ENCODE measurements at places on chromosomes 5 and 9.
A peak's percentile ranks its signal among the peaks of the same experiment; 100 is the strongest.

DNA sequence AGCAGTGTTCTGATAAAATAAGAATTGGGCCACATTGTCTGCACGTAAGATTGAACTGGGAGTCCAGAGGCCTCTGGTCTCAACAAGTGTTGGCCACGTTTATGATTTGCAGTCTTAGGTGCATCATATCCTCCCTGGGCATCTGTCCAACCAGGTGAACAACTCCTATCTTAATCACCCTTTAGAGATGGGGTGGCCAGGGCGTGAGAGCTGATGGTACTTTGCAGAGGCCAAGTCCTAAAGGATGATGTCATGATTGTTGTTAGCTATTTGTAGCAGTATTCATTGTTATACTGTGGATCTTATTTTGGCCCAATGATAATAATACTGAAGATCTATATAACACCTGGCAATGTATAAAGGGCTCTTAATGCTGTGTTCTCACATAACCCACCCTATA, 73.2 kb upstream of the RARS1 start:
- H3K4me1 ChIP-seq, result peaks cover 22% of the 10 kb centered on the region
- H3K36me3 ChIP-seq, result no peaks in the 10 kb centered on the region
- H3K27ac ChIP-seq, result no peak overlapping the region
- no peak for DNase-seq
- no peak overlapping the region for H3K4me3 ChIP-seq

DNA sequence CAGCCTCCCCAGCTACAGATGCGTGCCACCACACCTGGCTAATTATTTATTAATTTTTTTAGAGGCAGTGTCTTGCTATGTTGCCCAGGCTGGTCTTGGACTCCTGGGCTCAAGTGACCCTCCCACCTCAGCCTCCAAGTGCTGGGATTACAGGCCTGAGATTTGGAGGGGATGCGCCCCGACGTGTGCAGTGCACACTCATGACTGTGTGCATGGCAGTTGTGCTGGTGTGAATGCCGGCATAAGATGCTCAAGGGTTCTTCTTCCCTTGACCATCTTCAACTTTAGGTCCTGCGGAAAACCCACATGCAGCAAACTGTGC, 3.5 kb upstream of the SLC34A1 start:
- H3K4me1 ChIP-seq, result peaks cover 77% of the 10 kb centered on the region

DNA sequence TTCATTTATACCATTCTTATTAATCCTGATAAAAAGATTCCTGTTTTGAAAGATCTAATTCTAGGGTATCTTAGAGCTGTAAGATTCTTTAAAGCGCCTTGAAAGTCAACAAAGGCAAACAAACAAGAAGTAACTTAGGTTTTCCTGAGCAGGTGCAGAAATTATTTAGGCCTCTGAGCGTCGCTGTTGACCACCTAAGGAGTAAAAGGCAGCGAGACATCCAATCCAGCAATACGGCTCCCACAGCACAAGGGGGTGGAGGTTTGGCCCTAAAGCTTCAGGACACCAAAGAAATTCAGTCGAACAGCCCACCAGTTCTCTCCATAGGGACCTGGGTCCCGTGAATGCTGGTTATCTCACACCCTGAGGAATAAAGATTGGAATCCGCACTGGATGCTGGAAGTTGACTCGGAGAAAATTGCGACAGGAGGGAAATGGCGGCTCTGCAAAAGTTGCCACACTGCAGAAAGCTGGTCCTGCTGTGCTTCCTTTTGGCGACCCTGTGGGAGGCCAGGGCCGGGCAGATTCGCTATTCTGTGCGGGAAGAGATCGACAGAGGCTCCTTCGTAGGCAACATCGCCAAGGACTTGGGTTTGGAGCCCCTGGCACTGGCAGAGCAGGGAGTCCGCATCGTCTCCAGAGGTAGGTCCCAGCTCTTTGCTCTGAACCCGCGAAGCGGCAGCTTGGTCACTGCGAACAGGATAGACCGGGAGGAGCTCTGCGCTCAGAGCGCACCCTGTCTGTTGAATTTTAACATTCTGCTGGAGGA, at the start of gene PCDHGA2:
Gene PCDHGA2 (plus strand): TSS at position 223 of the 769 bp plus-strand sequence.
- no peak for DNase-seq
- H3K27me3 ChIP-seq, result peaks cover 66% of the 10 kb centered on the region
- H3K27ac ChIP-seq, result no peak within 1 kb of the TSS
- H3K4me3 ChIP-seq, result no peak within 1 kb of the TSS

- peaks cover 12% of the 10 kb centered on the region for H3K27me3 ChIP-seq
- no peak for DNase-seq
- no peaks in the 10 kb centered on the region for H3K36me3 ChIP-seq
- H3K4me1 ChIP-seq, result no peaks in the 10 kb centered on the region
- no peak overlapping the region for H3K4me3 ChIP-seq
- no peak overlapping the region for H3K27ac ChIP-seq
Observed at GRCh38 chr5:169063316-169063953, 237.5 kb downstream of the SLIT3 start.

DNA sequence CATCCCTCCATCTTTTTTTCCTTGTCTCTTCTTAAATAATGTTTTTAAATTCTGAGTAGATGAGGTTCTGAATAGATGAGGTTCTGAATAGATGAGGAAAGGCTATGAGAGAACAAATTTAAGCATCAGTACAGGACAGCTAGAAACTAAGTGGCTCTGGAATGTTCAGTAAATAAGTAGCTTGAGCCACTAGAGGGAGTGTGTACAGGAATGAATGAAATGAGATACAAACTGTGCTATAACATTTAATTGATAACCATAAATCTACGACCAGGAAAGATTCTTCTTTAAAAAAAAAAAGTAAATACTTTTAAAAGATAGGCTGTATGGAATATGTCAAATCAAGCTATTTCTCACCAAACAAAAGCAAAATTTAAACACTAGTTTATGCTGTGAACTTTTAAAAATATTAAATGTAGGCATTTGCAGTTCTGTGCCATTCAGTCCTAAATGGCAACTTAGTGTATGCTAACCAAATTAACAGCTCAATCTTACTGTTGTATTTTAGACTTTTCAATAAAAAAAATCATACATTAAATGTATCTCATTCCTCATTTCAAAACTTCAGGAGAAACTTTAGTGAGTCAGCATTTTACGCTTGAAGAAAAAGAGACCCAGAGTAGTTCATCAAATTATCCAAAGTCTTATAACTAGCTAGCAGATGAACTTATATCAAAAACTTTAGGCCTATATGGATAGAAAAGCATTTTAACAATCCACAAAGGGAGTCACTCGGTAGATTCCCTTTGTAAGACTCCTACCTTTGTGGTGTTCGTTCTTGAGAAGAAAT, 70.4 kb upstream of the SNX2 start:
- no peaks in the 10 kb centered on the region for H3K27me3 ChIP-seq
- H3K4me1 ChIP-seq, result no peaks in the 10 kb centered on the region
- no peaks in the 10 kb centered on the region for H3K36me3 ChIP-seq
- H3K4me3 ChIP-seq, result no peak overlapping the region
- no peak for DNase-seq

GRCh38 chr9:75903785-75904360, 13.4 kb downstream of the PCSK5 start:
- no peaks in the 10 kb centered on the region for H3K27me3 ChIP-seq
- no peaks in the 10 kb centered on the region for H3K4me1 ChIP-seq
- no peaks in the 10 kb centered on the region for H3K36me3 ChIP-seq
- H3K27ac ChIP-seq, result no peak overlapping the region
- DNase-seq, result no peak

DNA sequence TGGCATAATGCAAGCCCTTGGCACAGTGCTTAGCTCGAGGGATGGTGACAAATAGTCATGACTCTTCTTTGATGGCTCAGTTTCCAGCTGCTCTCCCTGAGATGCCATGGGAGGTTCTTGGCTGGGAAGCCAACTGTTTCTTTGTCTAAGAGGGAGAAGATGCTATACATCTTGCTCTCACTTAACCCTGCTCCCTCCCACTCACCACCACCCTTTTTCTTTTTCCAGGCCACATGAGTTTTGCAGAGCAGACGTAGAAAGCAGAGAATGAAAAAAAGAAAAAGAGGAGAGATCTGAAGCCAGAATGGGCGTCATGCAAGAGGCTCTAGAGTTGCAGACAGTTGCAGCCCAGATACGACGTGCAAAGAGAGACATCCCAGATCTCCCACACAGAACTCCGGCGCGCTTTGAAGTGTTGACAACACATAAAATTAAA, 160.5 kb downstream of the FGF18 start:
- no peak overlapping the region for H3K4me3 ChIP-seq
- H3K36me3 ChIP-seq, result no peaks in the 10 kb centered on the region

- H3K36me3 ChIP-seq, result no peaks in the 10 kb centered on the region
Observed at GRCh38 chr5:79793722-79794121, 104.1 kb downstream of the CMYA5 start.

DNA sequence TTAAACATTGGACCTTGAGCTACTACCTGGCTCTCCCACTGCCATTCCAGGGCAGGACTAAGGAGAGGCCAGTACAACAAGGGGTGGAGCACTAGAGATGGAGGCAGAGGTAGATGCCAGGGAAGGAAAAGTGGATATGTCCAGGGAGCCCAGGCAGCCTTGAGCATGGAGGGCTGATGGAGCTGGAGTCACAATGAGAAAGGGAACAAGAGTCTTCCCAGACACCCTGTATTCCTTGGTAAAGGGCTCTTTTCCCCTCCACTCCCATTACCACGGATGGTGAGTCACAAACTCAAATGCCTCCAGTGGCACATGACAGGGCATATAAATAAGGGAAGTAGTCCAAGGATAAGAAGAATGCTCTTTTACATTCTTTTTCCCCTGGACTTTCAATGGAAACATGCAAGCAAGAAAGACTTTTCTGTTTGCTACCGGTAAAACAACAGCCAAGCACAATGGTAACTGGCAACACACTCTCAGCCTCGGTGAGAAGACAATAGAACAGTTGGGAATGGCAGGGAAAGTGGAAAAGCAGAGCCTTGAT, 16.7 kb downstream of the ERAP1 start:
- DNase-seq, result no peak
- H3K36me3 ChIP-seq, result peaks cover 97% of the 10 kb centered on the region
- H3K4me1 ChIP-seq, result peaks cover 12% of the 10 kb centered on the region
- no peak overlapping the region for H3K4me3 ChIP-seq
- no peak overlapping the region for H3K27ac ChIP-seq
- H3K27me3 ChIP-seq, result no peaks in the 10 kb centered on the region

DNA sequence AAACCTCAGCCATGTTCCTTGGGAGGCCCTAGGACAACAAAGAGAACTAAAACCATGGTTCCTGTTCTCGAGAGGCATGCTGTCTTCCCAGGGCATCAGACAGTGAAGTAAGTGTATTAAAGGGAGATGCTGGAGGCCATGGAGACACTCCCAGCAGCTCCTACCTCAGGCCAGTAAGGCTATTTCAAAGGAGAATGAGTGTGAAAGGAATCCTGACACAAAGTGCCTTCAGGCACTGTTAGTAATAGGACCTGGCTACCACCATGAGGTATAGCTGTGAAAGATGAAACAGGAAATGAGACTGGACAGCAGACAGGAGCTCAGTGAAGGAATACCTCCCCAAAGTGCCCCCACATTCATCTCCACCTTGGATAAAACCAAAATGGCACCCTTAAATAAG, 71.0 kb downstream of the FANCC start:
- no peak for DNase-seq
- no peak overlapping the region for H3K4me3 ChIP-seq
- H3K36me3 ChIP-seq, result no peaks in the 10 kb centered on the region
- H3K27ac ChIP-seq, result no peak overlapping the region

- DNase-seq, result no peak
- no peak overlapping the region for H3K4me3 ChIP-seq
- no peaks in the 10 kb centered on the region for H3K36me3 ChIP-seq
- H3K27me3 ChIP-seq, result peaks cover 2% of the 10 kb centered on the region
- H3K4me1 ChIP-seq, result peaks cover 26% of the 10 kb centered on the region
- H3K27ac ChIP-seq, result no peak overlapping the region
Observed at GRCh38 chr9:136329211-136329627, 1.9 kb downstream of the GPSM1 start.

- no peaks in the 10 kb centered on the region for H3K27me3 ChIP-seq
- H3K4me3 ChIP-seq, result no peak overlapping the region
- DNase-seq, result no peak
- peaks cover 11% of the 10 kb centered on the region for H3K4me1 ChIP-seq
Observed at GRCh38 chr9:130992682-130993032, 16.3 kb upstream of the LAMC3 start.

DNA sequence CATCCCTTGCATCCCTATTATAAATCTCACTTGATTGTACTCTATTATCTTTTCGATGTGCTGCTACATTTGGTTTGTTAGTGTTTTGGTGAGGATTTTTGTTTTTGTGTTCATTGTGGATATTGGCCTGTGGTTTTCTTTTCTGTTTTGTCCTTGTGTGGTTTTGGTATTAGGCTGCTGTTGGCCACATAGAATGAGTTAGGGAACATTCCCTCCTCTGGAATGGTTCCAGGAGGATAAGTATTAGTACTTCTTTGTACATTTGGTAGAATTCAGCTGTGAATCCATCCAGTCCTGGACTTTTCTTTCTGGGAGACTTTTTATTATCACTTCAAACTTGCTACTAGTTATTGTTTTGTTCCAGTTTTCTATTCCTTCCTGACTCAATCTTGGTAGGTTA, 287.2 kb downstream of the CWC27 start:
- no peak overlapping the region for H3K27ac ChIP-seq
- no peaks in the 10 kb centered on the region for H3K27me3 ChIP-seq
- H3K36me3 ChIP-seq, result no peaks in the 10 kb centered on the region
- no peaks in the 10 kb centered on the region for H3K4me1 ChIP-seq
- H3K4me3 ChIP-seq, result no peak overlapping the region

DNA sequence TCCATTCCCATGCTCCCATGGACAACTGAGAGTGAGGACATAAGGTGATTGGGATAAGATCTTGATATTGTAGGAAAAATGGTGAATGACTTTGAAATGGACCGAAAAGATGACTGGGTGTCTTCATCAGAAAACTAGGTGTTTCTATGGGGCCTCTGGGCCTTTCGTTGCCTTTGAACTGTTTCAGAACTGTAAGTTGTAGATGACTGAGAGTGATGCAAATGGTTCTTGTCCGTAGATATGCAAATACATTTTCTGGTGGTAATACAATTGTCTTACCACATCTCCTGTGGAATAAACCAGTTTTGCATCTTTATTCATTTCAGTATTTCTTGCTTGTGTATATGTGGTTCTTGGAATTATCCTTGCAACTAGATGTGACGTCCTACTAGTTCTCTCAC, 16.0 kb upstream of the TEX48 start:
- H3K4me1 ChIP-seq, result peaks cover 19% of the 10 kb centered on the region
- no peaks in the 10 kb centered on the region for H3K27me3 ChIP-seq

- H3K4me1 ChIP-seq, result no peaks in the 10 kb centered on the region
- no peak overlapping the region for H3K27ac ChIP-seq
- H3K36me3 ChIP-seq, result no peaks in the 10 kb centered on the region
- no peaks in the 10 kb centered on the region for H3K27me3 ChIP-seq
Observed at GRCh38 chr5:137236849-137237507, 262.1 kb downstream of the SPOCK1 start.

GRCh38 chr9:136686794-136687711, at the start of gene AGPAT2:
AGPAT2 (minus strand) TSS chr9:136687457; CDS start chr9:136687357, 100 bp downstream.
- peak within 1 kb of the TSS; percentile 68 for H3K4me3 ChIP-seq
- no peaks in the 10 kb centered on the region for H3K27me3 ChIP-seq
- no peak within 1 kb of the TSS for H3K27ac ChIP-seq
- H3K36me3 ChIP-seq, result no peaks in the 10 kb centered on the region
- peak; percentile 22 for DNase-seq

- H3K4me1 ChIP-seq, result peaks cover 7% of the 10 kb centered on the region
- no peaks in the 10 kb centered on the region for H3K36me3 ChIP-seq
- H3K27ac ChIP-seq, result no peak overlapping the region
- H3K4me3 ChIP-seq, result no peak overlapping the region
Observed at GRCh38 chr9:89666950-89667349, 62.1 kb downstream of the GADD45G start.

- no peaks in the 10 kb centered on the region for H3K36me3 ChIP-seq
- DNase-seq, result peak; percentile 66
- H3K27me3 ChIP-seq, result no peaks in the 10 kb centered on the region
- peak within 1 kb of the TSS; percentile 34 for H3K4me3 ChIP-seq
Observed at GRCh38 chr5:1294835-1295649, at the start of gene TERT. TERT (minus strand) TSS chr5:1295068; CDS start chr5:1294989, 79 bp downstream.
